Testis (tissue), 5 donors: ENCODE measurements at places on chromosomes 3 and 15. TPM values are rescaled to one million over a fixed set of nuclear protein-coding genes. Genes with fewer than 3 reads are reported as not detected.

RAF1 gene
- total RNA-seq = 138 TPM

TICRR gene
- total RNA-seq = 8.4 TPM

LRRC49 gene
- 19.9 TPM for total RNA-seq

PRC1 gene
- 74.3 TPM for total RNA-seq

TMEM108 gene
- 13.9 TPM for total RNA-seq

SLC28A1 gene
- total RNA-seq = 0.31 TPM

MORC1 gene
- 19.4 TPM for total RNA-seq

SPINK8 gene
- total RNA-seq = not detected

WDR93 gene
- total RNA-seq = 8.1 TPM
